ENCODE measurements at places on chromosomes 2 and 18.

DNA sequence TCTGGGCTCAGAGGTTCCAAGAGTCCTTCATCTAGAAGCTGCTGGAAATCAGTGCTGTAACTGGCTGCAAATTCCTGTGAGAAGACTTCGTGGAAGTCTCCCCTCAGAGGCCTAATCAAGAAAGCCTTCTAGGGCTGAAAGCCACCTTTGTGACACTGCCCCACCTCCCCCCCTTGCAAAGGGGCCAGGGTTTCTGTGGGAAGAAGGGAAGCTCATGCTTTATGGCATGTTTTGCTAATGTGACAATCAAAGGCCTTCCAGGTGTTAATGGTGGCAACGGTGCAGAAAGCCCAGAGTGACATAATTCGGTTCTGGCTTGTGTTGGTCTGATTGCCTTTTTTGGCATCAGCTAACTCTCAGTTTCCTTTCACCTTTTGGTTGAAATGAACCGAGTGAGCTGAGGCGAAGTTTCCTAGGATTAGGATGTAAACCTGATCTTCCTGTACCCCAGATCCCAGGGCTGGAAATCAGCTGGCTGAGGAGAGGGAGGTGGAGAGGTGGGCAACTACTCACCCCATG, 126.9 kb upstream of the TRIB2 start:
- DNase-seq, result no peak

GRCh38 chr2:73070643-73071359, 711 bp downstream of the SFXN5 start:
- peak; percentile 88 for DNase-seq

GRCh38 chr18:76495435-76496193, 572 bp upstream of the ZNF516 start:
- DNase-seq, result peak; percentile 68

- no peak for DNase-seq
Observed at GRCh38 chr2:45380131-45380836, 230.8 kb downstream of the SRBD1 start.

- peak; percentile 45 for DNase-seq
Observed at GRCh38 chr2:26679867-26680266, 12.7 kb upstream of the KCNK3 start.

DNA sequence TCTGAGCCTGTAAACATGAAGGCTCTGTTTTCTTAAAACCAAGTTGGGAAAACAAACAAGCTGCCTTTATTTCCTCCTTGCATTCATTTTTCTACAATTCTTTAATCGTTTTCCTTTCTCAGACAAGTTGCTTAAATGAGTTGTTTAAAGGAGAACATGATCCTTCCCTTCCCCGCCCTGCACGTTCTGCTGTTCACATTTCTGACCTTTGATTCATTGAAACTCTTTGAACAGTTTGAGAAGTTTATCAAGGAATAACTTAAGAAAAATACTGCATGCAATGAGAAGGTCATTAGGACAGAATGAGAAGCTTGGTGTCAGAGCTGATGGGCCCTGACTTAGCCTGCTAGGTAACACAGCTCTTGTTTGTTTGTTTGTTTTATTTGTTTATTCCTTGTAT, 181.6 kb downstream of the PARD3B start:
- no peak for DNase-seq

DNA sequence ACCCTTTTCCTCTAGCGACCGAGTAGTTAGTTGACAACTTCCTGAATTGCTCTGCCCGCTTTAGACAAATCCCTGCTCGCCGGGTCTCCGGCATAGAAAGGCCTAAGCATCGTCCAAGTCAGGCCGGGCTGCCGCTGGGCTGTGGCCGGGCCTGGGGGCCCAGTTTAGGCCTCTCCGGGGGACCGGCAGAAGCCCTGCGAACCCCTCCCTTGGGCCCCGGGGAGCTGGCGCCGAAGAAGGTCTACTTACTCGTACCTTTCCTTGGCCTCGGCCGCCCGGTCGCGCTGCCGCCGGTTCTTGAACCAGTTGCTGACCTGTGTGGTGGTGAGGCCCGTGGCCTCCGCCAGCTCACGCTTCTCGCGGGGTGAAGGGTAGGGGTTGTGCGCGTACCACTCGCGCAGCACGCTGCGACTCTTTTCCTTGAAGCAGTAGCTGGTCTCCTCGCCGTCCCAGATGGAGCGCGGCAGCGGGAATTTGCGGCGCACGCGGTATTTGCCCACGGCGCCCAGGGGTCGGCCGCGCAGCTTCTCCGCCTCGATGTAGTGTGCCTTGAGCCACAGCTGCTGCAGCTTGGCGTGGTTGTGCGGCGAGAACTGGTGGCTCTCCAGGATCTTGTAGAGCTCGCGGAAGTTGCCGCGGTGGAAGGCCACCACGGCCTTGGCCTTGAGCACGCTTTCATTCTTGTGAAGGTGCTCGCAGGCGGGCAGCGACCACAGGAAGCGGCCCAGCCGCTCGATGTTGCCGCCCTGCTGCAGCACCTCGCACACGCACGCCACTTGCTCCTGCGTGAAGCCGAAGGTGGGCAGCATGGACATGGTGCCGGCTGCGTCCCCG, 739 bp downstream of the SIX2 start:
- DNase-seq, result peak; percentile 23

DNA sequence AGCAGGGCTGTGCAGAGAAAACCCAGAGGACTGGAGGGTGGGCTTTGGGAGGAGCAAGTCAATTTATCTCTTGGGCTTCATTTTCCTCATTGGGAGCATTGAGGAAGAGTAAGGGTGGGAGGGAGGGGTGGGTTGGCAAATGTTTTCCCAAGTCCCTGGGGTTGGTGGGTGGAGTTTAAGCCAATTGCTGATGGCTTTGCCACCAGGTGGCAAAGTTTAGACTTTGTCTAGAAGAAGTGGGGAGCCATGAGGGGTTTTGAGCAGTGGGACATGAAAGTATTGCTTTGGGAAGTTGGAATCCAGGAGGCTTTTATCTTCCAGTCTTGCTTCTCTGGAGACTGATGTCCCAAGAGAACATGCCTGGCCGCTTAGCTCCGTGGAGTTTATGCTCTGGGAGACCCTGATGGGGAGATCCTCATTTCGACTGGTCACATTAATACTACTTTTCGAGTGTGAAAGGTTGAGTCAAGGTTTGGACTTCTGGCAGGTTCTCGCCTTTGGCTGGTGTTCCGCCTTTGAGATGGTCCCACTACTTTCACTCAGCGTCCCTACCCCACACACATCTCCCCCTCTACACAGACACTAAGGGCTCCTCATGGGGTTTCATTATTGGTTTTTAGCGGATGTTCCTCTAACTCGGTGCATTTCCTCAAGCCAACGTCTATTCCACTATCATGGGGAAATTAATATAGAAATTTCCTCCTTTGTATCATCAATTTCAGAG, 126.7 kb downstream of the PRKCE start:
- DNase-seq, result no peak

- no peak for DNase-seq
Observed at GRCh38 chr18:60248336-60249330, 123.9 kb downstream of the MC4R start.

DNA sequence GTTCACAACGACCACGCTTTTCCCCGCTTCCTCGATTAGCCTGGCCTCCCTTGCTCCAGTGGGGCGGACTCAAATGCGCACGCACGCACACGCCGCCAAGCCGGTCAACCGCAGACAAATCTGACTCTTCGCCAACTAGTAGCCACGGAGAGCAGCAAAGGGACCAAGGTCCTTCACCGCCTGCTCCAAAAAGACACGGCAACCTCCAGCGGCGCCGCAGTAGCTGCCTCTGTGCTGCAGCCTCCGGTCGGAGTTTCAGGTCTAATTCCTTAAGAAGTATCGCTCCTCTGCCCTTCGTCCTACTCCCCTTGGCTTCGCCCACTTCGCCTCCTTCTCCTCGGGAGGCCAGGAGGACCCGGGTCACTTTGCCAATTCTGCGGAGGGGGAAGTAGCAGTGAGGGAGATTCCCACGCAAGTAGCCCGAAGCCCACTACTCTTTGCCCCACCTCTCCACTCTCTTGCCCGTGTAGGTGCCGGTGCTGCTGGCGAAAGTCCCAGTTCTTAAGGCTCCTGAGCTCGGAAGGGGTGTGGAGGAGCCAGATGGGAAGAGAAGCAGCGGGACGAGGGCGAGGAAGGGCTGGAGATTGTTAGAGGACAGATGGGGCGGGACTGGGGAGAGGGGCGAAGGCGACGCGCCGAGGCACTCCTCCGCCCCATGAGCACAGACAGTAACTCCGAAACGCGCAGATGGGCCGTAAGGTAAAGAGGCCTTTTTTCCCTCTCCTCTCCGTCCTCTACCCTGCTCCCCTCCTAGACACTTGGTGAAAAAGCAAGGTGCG, 615 bp downstream of the AKAIN1 start:
- DNase-seq, result no peak

DNA sequence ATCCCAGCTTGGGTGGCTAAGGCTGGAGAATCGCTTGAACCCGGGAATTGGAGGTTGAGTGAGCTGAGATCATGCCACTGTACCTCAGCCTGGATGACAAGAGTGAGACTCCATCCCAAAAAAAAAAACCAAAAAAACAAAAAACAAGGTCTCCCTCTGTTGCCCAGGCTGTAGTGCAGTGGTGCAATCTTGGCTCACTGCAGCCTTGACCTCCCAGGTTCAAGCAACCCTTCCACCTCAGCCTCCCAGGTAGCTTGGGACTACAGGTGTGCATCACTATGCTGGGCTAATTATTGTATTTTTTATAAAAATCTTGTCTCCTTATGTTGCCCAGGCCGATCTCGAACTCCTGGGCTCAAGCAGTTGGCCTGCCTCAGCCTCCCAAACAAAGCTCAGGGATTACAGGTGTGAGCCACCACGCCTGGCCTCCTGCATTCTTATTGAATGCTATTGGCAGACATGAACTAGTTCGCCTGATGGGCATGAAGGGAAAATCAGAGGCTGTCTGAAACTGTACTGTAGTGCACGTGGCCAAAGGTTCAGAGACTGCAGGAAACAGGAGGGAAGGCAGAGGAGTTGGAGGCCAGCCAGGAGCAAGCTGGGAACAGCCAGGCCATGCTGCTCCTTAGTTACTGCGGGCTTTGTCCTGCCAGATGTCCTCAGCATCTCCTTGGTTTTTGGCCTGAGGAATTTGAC, 16.0 kb upstream of the ASXL2 start:
- DNase-seq, result no peak

GRCh38 chr2:69716555-69717120, 25.3 kb upstream of the ANXA4 start:
- no peak for DNase-seq

Data from HL-60 (cell line).